Activated CD4-positive, alpha-beta T cell treated with anti-CD3 and anti-CD28 coated beads, Interleukin-2, amount 50 U/mL, for 48 hours (primary cell): ENCODE measurements at places on chromosomes 11 and 22.

DNA sequence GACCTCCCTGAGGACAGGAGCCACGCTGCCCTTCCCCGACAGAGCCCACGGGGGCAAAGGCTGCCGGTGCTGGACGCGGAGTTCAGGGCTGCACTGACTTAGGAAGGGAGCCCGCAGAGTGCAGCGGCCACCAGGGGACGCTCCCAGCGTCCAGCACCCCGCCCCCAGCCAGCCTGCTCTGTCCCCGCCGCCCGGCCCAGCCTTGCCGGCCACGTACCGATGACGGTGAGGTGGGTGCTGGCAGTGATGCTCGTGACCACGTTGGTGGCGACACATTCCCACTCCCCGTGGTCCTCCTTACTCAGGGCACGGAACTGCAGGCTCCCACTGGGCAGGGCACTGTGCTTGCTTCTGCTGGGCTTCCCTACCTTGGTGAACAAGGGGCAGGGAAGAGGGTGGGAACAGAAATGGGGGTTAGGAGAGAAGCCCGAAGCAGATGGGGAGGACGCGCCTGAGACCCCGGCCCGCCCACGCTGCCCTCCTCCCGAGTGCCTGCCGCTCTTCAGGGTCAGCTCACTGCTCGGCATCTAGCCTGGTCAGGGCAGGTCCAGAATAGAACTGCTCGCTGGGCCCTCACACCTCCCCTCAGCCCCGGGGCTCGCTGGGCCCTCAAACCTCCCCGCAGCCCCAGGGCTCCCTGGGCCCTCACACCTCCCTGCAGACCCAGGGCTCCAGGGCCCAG is 25.9 kb downstream of the IGSF9B start:
- no peak for DNase-seq

DNA sequence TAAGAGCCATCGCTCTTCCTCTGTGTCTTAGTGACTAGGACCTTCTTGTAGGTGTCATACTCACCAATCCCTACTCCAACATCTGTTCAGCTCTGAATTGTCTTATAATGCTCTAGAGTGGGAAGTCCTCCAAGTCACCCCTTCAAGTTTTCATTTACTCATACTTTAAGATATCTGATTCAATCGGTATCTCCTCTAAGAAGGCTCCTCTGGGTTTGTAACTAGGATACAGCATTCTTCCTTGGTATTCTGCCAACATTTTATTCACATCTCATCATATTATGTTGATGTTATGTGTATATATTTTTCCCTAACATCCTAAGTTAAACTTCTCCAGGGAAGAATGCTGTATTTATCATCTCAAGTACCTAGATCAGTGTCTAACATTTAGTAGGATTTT is 662.1 kb downstream of the NTM start:
- DNase-seq: no peak

GRCh38 chr11:130024361-130024760 is 21.7 kb upstream of the PRDM10 start:
- DNase-seq: no peak

GRCh38 chr11:102680945-102681344 is 24.6 kb downstream of the MMP27 start:
- no peak for DNase-seq

GRCh38 chr11:88115828-88116755 is 59.2 kb downstream of the RAB38 start:
- no peak for DNase-seq

DNA sequence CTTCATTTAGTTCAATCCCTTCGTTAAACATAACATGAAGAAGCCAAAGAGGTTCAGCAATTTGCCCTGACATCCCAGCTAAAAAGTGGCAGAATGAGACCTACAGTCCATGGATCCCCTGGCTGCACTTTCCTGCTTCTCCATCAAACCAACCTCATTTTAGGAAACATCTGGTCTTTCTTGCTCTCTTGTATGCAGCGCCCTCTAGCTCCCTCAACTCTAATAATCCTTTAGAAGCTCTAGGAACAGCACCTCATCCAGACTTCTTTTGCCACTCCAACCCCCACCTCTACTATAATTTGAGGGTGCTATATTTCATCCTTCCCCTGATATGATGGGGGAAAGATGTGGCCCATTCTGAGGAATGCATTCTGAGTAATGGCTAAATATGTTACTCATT is 7.4 kb downstream of the CNTF start:
- peak; percentile 13 for DNase-seq
